NCI-H1105 treated with DMSO at 0.1 percent for 48 hours (cell line): ENCODE measurements at places on chromosomes 3 and 15.

- no peak for DNase-seq
Measured at GRCh38 chr3:134260987-134261386, 10.3 kb upstream of the RYK start.

DNA sequence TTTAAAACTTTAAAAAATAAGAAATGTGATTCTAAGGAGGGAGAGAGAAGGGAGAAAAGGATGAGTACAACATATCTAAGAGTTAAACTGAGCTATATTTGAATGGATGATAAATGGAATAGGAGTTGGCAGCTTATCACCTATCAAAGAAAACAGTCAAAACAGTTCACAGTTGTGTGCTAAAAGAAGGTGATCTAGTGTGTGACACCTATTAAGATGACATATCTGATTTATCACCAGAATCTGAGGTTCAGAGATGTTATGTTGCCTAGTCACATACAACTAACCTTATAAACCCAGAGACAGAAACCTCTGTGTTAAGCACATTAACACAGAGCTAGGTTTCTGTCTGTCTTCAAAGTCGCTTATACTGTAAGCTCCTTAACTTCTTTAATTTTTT is 3.0 kb downstream of the ATP13A3 start:
- DNase-seq, result no peak

GRCh38 chr3:52614689-52615088 is 71.0 kb downstream of the PBRM1 start:
- no peak for DNase-seq

- no peak for DNase-seq
Measured at GRCh38 chr15:40276927-40277326, 5.9 kb downstream of the ANKRD63 start.

DNA sequence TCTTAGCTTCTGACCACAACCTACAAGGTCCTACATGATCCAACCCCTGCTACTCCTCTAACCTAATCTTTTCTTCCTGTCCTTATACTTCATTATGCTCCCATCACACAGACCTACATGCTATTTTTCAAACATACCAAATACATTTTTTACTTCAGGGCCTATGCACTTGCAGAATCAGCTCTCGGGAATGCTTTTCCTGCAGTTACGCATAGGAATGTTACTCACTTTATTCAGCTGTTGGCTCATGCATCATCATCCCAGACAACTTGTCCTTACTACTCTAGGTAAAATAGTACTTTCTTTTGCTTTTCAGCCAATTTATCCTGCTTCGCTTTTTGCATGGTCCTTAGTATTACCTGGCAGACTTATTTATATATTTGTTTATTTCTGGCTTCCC is 105.6 kb downstream of the OXSM start:
- DNase-seq, result no peak

GRCh38 chr15:39909007-39909406 is 11.1 kb downstream of the GPR176 start:
- DNase-seq, result no peak

- DNase-seq, result no peak
Measured at GRCh38 chr3:196625331-196625730, 14.2 kb upstream of the NRROS start.

- no peak for DNase-seq
Measured at GRCh38 chr3:42151596-42152168, 60.5 kb downstream of the TRAK1 start.

DNA sequence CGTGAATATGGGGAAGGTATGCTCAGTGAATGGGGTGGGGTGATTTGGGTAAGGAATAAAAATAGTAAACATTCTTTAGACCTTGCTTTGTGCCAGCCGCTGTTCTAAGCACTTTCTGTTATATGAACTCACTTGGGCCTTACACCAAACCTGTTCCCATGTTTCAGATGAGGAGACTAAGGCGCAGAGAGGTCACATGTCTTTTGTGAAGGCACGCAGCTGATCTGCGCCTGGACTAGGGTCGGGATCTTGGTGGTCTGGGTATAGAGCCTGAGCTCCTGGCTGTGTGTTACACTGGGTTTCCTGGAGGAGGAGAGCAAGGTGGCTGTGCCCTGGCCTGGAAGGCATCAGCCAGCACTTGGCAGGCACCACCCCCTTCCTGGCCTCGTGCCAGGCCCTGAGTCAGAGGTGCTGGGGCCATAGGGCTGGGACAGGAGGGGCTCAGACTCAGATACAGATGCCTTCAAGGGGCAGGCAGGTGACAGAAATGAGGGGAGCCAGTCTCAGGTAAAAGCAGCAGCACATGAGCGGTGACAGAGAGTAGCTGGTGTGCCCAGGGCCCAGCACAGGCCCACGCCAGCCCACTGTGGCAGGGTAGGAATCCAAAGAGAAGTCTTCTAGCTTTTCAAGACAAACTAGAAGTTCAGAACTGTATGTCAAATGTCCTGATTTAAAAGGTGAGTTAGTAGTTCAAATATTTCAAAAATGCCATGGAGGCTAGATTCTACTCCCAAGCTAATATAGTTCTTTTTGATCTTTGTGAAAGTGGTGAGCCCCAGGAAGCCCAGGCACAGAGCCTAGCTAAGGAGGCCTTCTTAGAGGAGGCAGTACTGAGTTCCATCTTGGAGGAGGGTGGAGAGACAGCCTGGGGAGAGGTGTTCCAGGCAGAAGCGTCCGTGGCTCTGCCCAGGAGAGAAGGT is 83.1 kb downstream of the DNAJB8 start:
- peak; percentile 78 for DNase-seq

DNA sequence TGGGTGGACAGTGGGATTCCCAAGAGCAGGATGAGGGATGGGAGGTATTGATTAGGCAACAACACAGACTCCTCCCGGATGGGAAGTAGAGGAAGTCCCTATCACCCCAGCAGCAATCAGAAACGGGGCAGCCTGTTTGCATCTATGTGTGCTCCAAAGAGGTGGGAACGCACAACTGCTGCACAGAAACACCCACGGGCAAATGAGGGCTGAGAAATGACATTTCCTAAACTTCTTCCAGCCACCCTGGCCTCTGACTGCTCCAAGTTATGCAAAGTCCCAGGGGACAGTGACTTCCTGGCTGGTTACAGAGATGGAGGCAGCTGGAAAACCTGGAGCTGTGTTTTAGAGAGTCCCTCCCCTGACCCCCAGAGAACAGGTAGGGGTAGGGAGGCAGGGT is 42.6 kb downstream of the HCN4 start:
- no peak for DNase-seq

- DNase-seq, result no peak
Measured at GRCh38 chr3:15271785-15272381, 60.5 kb downstream of the SH3BP5 start.

GRCh38 chr3:78139166-78139565 is 1099.3 kb downstream of the ROBO2 start:
- DNase-seq, result no peak

DNA sequence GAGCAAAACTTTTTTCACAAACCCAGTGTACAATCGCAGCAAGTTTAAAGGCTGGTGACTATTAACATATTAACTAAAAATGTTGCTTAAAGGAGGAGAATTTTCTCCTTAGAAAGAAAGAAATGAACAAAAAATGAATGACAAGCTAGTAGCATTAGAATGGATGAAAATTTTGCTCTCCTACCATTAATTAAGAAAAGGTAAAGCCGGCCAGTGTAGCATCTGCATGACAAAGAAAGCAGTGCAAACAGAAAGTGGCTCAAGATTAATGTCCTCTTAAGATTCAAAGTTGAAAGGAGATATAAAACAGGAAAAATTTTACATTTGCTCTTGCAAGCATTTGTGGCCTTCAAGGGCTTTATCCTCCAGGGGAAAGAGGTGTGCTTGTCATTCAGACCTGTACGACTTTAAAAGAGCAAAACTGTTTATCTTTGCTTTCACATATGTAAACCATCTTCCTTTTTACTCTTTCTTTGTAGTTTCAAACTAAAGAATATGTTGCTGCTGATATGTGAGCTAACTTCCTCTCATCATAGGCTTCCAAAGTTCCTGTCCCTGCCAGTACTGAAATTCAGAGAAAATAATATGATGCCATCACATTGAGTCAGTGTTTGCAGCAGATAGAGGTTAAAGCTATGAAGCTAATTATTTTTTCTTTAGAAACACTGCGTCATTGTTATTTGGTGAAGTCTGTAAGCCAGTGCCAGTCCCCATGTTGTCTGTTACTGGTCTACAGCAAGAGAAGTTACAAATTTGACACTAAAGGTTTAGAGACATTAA is 439.1 kb upstream of the GRM7 start:
- no peak for DNase-seq
